ENCODE measurements at places on chromosomes 12 and 14. TPM values are rescaled to one million over a fixed set of nuclear protein-coding genes. Genes with fewer than 3 reads are reported as not detected.

DNA sequence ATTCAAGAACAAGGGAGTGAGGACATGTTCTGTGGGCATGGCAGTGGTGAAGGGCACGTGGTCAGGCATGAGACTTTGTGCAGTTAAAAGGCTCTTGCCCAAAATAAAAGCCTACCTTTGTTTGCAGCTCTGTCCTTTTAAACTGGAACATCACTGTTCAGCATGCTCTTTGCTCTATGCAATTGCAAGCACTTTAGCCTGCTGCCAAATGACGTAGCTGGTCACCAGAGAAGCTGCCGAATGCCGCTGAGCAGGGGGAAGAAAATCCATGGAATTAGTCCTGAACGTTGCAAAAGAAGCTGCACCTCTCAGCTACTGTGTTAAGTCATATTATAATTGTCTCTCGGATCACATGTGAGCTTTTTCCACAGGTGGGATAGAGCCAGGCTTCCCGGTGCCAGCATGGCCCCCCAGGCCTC is 176.3 kb upstream of the DIO2 start:
- no peak for DNase-seq

Gene TPPP2
- total RNA-seq, result not detected

- no peak for DNase-seq
Measured at GRCh38 chr12:51390457-51390856, 749 bp downstream of the GALNT6 start.

- DNase-seq, result no peak
Measured at GRCh38 chr12:94990222-94990621, 13.3 kb downstream of the NDUFA12 start.

- no peak for DNase-seq
Measured at GRCh38 chr12:65387396-65387795, 108.9 kb downstream of the MSRB3 start.

Gene HHIPL1
- total RNA-seq, result 1.7 TPM

GRCh38 chr12:50734409-50735263 is 29.3 kb upstream of the ATF1 start:
- peak; percentile 63 for DNase-seq

Gene OTX2
- total RNA-seq, result not detected

Gene SMARCC2
- total RNA-seq, result 51.2 TPM

DNA sequence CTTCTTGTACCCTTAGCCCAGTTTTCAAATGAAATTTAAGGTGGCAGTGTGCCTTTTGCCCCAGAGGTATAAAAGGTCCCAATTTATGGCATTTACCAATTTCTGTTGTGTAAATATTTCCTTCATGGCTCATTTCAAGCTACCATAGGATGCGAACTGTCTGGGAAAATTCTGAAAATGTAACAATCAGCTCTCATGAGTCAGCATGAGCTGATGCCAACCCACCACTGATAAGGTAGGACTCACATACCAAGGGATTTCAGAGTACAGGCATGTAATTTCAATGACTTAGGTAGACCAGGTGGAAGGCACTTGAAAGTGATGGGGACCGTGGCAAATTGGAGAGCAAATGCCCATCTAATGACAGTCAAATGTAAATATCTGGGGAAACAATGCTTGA is 169.5 kb downstream of the TTC8 start:
- no peak for DNase-seq

DNA sequence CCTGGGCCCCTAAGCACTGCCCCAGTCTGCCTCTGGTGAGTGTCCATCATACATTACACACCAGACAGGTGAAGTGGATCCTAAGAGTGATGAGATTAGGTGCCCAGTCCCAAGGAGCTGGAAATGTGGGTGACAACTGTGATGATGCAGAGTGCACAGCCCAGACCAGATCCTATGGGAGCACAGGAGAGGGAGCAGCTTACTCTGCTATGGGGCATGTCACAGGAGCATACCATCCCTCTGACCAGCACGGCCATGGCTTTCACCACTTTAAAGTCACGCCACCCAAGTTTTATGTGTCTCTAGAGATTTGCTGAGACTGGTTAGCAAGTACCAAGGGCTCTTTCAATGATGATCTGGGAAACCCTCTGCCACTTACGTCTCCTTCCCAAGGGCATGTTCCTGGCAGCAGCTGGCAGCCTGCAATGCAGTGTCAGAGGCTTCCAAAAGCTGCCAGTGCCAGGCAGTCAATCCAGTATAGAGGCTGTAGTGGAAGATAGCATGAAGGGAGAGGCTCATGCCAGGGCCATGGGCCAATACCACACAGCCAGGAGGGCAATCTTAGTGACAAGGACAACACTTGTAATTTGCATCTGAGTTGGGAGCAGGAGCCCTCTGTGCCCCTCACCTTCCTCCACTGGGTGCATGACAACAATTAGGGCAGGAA is 40.2 kb downstream of the STAB2 start:
- DNase-seq, result no peak

GRCh38 chr14:49451938-49452337 is 134.2 kb downstream of the RPS29 start:
- DNase-seq, result no peak

- DNase-seq, result no peak
Measured at GRCh38 chr12:126869644-126870043, 1397.3 kb upstream of the TMEM132C start.

GRCh38 chr14:50944647-50945413 is 547 bp upstream of the PYGL start:
- DNase-seq, result peak; percentile 30

DNA sequence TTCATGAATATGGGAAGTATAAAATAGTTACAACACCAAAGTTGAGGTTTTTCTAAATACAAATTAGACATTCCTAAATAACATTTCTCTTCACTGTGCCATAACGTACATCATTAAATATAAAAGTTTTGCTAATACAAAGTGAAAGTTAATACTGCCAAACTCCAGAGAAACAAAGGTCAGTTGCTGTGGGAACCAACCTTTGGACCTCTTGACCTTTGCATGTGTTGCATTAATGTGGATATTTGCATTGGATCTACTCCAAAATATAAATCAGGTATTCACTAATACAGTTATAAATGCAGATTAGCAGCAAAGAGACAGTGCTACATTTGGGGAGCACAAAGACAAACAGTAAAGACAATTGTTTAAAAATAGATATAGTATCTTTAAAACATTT is 366.0 kb upstream of the USP15 start:
- no peak for DNase-seq

Gene COX14
- 45.1 TPM for total RNA-seq

Gene ENDOU
- total RNA-seq, result not detected
